ENCODE measurements at places on chromosomes 4 and X. TPM values are rescaled to one million over a fixed set of nuclear protein-coding genes. Genes with fewer than 3 reads are reported as not detected.
A peak's percentile ranks its signal among the peaks of the same experiment; 100 is the strongest.

DNA sequence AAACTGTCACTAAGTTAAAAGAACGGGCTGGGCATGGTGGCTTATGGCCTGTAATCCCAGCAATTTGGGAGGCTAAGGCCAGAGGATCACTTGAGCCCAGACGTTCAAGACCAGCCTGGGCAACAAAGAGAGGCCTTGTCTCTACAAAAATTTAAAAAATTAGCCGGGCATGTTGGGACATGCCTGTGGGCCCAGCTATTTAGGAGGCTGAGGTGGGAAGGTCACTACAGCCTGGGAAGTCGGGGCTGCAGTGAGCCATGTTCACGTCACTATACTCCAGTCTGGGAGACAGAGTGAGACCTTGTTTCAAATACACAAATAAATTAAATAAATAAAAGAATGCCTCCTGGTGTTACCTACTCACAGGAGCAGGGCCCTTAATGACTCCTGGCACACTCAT, 69.5 kb downstream of the APBB2 start:
- DNase-seq = no peak

Gene BEX5
- 4.8 TPM for total RNA-seq

Gene NWD2
- total RNA-seq = 1.4 TPM

Gene AKAP14
- total RNA-seq = not detected

DNA sequence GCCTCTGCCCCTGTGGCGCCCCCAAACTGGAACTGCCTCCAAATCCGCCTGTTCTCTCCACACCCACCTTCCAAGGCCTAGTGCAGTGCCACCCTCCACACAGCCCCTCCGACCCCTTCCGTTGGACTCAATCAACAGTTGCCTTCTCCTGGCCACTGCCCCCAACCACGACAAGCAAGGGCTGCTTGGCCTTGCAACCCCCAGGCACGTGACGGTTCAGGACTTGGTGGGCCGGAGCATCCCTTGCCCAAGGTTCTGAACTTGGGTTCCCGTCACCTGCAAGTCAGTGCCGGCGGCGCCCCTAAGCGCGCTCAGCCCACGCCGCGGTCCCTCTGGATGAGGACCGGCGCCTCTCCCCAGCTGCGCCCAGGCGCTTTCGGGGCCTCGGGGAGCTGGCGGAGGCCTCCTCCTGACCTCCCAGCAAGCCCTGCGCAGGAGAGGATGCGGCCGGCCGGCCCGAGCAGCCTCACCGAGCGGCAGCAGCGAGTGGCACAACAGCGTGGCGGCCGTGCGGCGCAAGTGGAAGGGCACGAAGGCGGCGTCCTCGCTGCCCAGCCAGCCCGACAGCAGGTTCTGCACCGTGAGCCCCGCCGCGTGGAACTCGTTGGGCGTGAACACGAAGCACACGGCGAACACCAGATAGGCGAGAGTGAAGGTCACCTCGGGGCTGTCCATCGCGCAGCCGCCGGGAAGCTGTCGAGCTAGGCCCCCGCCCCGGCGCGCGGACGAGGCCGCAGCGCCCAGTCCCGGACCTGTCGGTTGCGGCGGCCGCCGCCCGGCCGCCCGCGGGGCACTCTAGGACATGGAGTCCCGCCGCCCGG, 750 bp downstream of the TMEM129 start:
- peak; percentile 22 for DNase-seq

Gene TCEAL6
- not detected for total RNA-seq

GRCh38 chrX:72532366-72532765, 40.3 kb downstream of the HDAC8 start:
- no peak for DNase-seq

Gene IL1RAPL2
- not detected for total RNA-seq

Gene MMRN1
- not detected for total RNA-seq

- DNase-seq = no peak
These were observed 10.5 kb upstream of the PAQR3 start for GRCh38 chr4:78949735-78950134.

GRCh38 chr4:106367072-106367471, 1.5 kb downstream of the GIMD1 start:
- DNase-seq = no peak

Gene TRIM61
- total RNA-seq = 0.45 TPM

- no peak for DNase-seq
These were observed 213.7 kb upstream of the VCX3A start for GRCh38 chrX:6748595-6748994.

GRCh38 chr4:1746265-1746691, 25.0 kb downstream of the TACC3 start:
- peak; percentile 91 for DNase-seq

DNA sequence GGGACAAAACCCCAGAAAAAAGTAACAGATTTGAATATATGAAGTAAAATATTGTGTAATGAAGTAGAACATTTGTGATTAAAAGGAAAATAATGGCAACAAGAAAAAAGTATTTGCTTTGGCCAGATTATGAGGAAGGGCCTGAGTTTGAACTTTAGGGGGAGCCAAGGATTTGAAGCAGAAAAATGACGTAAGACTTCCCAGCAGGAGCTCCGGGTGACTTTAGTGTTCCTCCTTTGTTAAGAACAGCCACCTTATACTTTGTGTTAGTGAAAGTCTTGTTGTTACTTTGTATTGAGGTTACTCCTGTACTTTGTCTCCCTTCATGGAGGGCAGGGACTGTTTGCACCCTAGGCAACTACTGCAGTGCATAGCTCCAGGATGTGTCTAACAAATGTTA, 41.1 kb downstream of the DCUN1D4 start:
- no peak for DNase-seq

Gene KDR
- 0.09 TPM for total RNA-seq

Gene RAB40AL
- total RNA-seq = 1.9 TPM

DNA sequence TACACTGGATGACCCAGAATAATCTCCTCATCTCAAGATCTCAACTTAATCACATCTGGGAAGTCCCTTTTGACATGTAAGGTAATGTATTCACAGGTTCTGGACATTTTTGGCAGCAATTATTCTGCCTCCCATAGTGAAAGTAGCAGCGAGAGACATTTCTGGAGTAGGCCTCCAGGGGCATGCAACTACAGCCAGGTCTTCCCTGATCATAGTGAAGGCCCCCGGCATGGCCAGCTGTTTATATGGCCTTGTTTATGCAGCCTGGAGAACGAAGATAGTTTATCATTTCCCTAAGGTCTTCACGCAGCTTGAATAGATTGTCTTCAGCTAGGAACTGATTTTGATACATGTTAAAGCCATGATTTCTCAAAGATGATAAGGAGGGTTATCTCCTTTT, 139.9 kb downstream of the RNF150 start:
- DNase-seq = no peak

Gene CCSER1
- total RNA-seq = 7.1 TPM

- DNase-seq = no peak
These were observed 43.2 kb upstream of the IGSF1 start for GRCh38 chrX:131332331-131332730.

Gene SSR4
- 391 TPM for total RNA-seq

GRCh38 chr4:173528378-173529321, 1.4 kb downstream of the HAND2 start:
- DNase-seq = no peak

DNA sequence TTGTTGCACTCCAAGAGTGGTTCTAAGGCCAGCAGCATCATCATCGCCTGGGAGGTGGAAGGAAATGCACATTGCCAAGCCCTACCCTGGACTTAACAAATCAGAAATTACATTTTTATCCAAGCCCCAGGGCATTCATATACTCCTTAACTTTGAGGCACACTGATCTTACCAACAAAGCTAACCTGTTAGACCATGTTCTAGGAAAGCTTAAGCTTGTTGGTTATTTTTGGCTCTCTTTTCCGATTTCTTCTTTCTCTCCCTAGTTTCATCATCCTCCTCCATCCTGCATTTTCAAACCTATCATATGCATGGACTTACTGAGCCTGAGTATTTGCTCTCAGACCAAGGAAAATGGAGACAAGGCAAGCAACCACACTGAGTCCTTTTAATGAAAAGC, 133.4 kb downstream of the OPHN1 start:
- no peak for DNase-seq

DNA sequence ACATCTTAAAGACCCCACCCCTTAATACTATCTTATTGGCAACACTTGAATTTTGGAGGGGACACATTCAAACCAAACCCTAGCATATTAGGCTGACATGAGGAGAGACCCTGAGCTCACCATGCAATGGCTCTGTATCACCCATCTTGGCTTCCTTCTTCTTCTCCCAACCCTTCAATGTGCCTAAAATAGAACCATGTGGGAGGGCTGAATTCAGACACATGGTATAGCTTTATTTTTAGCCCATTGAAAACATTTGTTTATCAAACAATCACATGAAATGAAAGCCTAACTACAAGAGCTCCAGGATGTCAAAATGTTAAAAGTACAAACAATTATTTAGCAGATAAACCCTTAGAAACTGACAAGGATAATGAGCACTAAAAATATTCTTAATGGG, 81.6 kb downstream of the RASL11B start:
- DNase-seq = no peak

Gene DCLK2
- total RNA-seq = 0.31 TPM

- DNase-seq = no peak
These were observed 65.5 kb upstream of the SLC34A2 start for GRCh38 chr4:25590171-25590570.

- no peak for DNase-seq
These were observed 10.5 kb downstream of the LGI2 start for GRCh38 chr4:25020236-25020635.

Gene AR
- total RNA-seq = 0.83 TPM

DNA sequence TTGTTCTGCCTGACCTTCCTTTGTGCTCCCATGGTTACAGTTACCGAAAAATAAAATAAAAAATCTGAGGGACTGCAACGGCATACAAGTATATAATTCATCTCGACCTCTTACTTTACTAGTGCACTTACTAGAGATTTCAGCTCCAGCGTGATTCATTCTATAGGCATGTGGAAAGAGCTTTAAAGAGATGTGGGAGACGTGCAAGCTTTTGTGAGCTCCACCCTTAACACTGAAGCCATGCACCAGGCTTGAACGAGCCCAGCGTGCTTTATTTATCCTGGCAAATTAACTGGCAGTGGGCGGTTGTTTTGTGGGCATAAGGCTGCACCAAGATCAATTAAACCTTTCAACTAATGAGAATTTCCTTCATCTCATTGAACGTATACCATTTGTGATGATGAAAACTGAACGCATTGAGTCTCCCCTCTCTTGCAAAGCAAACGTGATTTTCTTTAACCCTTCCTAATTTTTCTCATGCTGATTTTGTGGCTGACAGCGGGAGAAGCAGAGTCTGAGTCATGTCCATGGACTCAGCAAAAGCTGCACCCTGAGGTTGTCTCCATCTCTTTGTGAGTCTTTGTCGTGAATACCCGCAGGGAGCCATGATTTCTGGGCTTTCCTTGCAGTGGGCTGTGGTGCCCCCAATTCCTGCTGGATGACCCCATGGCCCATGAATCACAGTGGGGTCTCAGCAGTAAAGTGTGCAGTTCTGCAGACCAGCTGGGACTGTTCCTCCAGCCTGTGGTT, 60.1 kb downstream of the MXRA5 start:
- peak; percentile 12 for DNase-seq

DNA sequence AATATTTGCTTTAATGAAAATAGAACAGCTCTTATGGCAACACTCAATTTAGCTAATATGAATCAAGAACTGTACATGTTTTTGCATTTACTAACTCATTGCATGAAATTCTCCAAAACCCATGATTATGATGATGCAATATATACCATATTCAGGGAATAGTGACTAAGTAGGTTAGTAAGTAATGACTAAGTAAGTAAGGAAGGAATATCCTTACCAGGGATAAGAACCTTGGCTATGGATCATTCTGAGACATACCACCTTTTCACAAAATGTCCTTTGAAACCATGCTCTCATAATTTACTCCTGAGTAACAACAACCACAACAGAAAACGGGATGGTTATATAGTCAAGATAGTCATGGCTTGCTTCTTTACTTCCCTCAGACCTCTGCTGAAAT, 1513.0 kb downstream of the STIM2 start:
- DNase-seq = no peak

DNA sequence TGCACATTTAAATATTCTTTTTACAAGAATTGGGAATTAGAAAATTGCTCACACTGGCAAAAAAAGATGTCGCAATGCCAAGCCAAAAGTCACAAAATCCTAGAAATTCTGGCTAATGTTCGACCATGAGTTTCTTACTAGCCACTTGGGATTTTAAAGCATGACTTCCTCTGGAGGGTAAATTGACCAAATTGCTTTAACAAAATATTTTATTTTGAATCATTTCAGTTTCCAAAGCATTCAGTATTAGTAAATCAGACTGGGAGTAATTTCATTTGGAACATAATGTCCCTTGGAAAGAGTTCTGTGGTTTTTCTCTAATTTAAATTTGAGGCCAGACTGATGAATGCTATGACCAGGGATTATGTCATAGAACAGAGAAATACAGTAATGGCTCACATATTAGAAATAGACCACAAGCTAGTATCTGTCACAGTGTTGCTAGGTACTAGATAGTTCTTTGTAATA, 7.6 kb upstream of the CXCL5 start:
- DNase-seq = no peak

DNA sequence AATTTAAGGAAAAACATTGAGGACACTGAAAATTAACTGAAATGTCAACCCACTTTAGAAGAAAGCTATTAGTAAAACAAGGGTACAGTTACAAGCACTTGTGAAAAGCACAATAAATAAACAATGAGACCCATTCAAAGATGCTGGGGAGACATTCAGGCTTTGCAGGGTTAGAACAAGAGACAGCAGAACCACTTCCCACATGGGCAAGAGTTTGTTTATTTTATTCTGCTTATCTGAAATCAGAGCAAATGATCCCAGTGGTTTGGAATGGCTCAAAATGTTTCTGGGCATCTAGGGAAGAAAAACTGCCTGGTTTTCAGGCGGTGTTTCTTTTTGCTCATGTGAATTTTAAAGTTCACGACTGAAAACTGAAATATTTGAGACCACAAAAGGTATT, 42.4 kb downstream of the PPP3CA start:
- no peak for DNase-seq

DNA sequence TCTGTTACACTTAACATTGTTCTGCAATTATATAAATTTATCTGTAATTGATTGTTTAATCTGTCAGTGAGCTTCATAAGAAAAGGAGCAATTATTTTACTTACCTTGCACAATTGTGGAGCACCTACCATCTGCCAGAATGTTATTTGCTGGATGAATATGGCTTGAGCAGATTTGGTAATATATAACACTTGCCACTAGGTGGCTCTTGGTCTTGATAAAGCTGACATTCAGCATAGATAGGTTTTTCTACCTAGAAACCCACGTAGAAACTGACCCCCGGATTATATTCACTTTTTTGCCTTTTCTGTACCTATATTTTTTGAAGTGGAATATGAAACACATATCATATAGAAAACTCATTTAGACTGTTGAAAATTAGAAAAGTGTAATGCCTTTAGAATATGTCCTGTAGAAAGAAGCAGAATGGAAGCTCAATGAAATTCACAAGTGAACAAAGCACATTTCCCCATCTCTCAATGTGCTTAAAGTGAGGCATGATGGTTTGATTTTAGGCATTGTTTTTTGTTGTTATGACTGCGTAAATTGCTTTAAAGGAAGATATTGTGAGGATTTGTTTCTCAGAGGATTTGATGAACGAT, 9.5 kb downstream of the RBPJ start:
- peak; percentile 15 for DNase-seq

Gene CCDC158
- total RNA-seq = not detected

DNA sequence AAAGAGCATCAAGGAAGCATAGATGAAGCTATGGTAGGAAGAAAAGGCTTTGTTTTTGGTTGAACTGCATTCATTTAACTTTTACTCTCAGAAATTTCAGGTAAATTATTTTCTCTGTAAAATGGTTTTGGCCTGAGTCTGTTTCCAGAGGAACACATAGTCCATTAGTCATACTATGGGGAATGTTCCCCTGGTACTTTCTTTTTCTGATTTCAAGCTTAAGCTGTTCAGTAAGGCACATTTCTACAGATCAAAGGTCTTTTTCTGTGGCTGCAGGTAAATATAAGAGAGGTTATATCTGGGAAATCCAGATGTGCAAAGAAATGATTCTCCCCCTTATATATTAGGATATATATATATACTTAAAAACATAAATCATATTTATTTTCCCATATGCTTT, 1744.4 kb upstream of the ADGRL3 start:
- no peak for DNase-seq

Data from Calu3 (cell line).